ENCODE measurements at places on chromosomes 6 and 20.
A peak's percentile ranks its signal among the peaks of the same experiment; 100 is the strongest.

- no peak for DNase-seq
These were observed 257.7 kb downstream of the FARS2 start for GRCh38 chr6:5518936-5519491.

DNA sequence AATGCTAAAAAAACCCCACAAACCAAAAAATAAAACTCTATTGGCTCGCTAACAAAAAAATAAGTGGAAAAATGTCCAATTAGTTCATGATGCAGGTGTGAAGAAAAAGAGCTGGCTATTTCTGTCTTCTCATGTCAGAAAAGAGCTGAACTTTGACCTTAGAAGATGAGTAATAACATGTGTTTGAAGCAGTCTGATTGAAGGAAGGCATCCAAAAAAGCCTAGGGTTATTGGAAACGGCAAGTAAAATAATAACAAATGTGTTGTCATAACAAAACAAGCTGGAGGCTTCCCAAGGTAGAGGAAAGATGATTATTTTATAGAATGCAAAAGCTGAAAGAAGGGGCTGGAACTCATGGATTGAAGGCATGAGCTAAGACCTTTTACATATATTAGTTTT is 94.4 kb upstream of the FAM184A start:
- no peak for DNase-seq

GRCh38 chr20:21228511-21228910 is 74.6 kb upstream of the XRN2 start:
- no peak for DNase-seq

- peak; percentile 92 for DNase-seq
These were observed 13.2 kb downstream of the CCN2 start for GRCh38 chr6:131937703-131938631.

- no peak for DNase-seq
These were observed 16.2 kb upstream of the SGK2 start for GRCh38 chr20:43542674-43543073.

DNA sequence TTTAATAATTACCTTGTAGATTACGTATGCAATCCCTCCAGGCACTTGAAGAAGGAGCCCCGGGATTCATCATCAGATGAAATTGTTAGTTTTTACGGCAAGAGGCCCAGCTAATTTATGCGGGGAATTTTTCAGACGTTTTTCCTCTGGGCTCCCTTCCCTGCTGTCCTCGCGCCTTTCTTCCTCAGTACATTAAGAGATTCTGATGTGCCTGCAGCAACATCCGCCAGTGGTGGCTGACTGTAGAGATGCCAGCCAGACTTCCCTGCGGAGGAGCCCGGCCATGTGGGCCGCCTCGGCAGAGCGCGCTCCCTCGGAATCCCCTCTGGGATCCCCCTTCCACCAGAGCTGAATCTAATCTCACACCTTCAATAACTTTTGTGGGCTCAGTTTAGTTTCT is 46.4 kb upstream of the POU3F2 start:
- no peak for DNase-seq

GRCh38 chr6:85419046-85419759 is 30.7 kb upstream of the NT5E start:
- DNase-seq: no peak

- no peak for DNase-seq
These were observed 300.9 kb downstream of the SLC35F1 start for GRCh38 chr6:118207947-118208346.

DNA sequence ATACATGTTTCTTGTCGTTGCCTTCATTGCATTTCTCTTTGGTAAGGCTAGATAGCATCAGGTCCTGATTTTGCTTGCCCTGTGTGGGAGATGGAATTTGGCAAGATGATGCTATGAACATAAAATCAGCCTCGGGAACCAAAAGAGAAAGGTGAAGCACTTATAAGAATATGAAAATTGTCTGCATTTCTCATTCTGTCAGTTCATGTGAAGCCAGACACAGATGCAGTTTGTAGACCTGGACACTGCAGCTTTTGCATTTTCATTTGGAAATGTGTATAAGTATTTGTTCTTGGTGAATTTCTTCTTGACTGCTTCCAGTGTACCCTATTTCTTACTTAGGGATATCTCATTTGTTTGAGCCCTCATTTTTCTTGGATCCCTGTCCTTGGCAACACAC is 1.3 kb downstream of the YWHAB start:
- DNase-seq: no peak

DNA sequence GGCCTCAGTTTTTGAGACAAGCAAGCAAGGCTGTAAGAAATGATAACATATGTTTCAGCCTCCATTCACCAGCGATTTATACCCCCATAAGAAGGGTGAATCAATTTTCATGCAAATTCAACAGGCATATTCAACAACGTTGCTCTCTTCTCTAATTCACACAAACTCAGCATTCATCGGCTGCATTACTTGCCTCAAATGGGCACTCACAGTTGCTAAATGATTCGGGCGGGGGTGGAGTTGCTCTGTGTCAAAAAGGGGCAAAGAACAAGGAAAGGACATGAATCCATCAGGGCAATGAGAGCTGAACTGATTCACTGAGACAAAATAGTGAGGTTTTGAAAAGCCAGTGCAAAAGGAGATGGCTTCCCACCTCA is 9.0 kb downstream of the MOXD1 start:
- DNase-seq: no peak

Measured in skeletal muscle cell (primary cell).